IMR-90 (cell line): ENCODE measurements at places on chromosomes 1 and 21. TPM values are rescaled to one million over a fixed set of nuclear protein-coding genes. Genes with fewer than 3 reads are reported as not detected.

The EFNA3 gene
- total RNA-seq = 0.56 and 0.72 TPM in 2 replicates

The C4BPB gene
- total RNA-seq = not detected in 2 replicates

GRCh38 chr1:51839094-51839493, 39.4 kb downstream of the NRDC start:
- DNase-seq = no peak
- peaks cover 15% of the 10 kb centered on the region for H3K36me3 ChIP-seq
- no peak overlapping the region for H3K27ac ChIP-seq
- no peaks in the 10 kb centered on the region; the same call in 1 of the 2 replicates for H3K4me1 ChIP-seq
- H3K27me3 ChIP-seq = no peaks in the 10 kb centered on the region
- H3K4me3 ChIP-seq = no peak overlapping the region

The STUM gene
- total RNA-seq = not detected in 2 replicates

GRCh38 chr1:18199462-18199861, 91.9 kb downstream of the IGSF21 start:
- H3K27ac ChIP-seq = no peak overlapping the region
- H3K4me1 ChIP-seq = no peaks in the 10 kb centered on the region
- DNase-seq = no peak
- H3K27me3 ChIP-seq = no peaks in the 10 kb centered on the region

GRCh38 chr1:42817976-42818375, 779 bp upstream of the SVBP start:
- no peaks in the 10 kb centered on the region for H3K36me3 ChIP-seq
- H3K4me3 ChIP-seq = no peak overlapping the region
- no peaks in the 10 kb centered on the region for H3K27me3 ChIP-seq
- DNase-seq = no peak
- H3K27ac ChIP-seq = no peak overlapping the region
- peaks cover 2% of the 10 kb centered on the region; the same call in 1 of the 2 replicates for H3K4me1 ChIP-seq

DNA sequence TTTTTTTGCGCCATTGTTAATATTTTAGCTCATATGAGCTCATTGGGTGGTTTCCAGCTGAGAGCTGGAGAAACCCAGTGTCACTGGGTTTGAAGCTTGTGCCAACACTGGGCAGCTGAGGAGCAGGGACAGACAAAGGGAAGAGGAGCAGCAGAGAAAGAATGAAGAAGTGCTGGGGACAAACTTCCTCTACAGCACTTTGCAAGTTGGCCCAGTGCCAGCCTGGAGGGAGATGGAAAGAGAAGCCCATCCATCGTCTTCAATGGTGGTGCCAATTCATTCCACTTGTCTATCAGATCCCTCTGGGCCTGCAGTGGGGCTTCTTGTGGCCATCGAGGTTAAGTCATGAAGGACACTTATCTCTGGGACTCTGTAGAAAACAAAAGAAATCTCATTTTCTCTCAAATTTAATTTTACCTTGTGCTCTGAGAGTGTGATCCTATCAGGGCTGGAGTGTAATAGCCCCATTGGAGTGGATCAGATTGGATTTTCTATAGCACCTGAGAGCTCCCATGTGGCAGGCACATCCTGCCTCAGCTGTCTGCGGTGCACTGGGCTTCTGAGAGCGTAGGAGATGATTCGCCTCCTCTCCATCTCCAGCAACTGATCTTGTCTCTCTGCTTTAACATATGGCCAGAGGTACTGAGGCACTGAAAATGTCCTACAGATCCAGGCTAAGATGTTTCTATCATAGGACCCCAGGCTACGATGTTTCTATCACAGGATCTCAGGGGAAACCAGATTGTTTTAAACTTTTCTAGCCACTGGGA, 114.7 kb downstream of the TNR start:
- H3K27me3 ChIP-seq = no peaks in the 10 kb centered on the region
- H3K36me3 ChIP-seq = no peaks in the 10 kb centered on the region
- no peak overlapping the region for H3K4me3 ChIP-seq
- no peak overlapping the region for H3K27ac ChIP-seq
- DNase-seq = no peak

- peak; percentile 68 for DNase-seq
- H3K36me3 ChIP-seq = peaks cover 12% of the 10 kb centered on the region
- no peaks in the 10 kb centered on the region for H3K27me3 ChIP-seq
- H3K4me1 ChIP-seq = no peaks in the 10 kb centered on the region
- no peak overlapping the region for H3K27ac ChIP-seq
Measured at GRCh38 chr1:35377555-35377954, 109.0 kb downstream of the ZMYM4 start.

DNA sequence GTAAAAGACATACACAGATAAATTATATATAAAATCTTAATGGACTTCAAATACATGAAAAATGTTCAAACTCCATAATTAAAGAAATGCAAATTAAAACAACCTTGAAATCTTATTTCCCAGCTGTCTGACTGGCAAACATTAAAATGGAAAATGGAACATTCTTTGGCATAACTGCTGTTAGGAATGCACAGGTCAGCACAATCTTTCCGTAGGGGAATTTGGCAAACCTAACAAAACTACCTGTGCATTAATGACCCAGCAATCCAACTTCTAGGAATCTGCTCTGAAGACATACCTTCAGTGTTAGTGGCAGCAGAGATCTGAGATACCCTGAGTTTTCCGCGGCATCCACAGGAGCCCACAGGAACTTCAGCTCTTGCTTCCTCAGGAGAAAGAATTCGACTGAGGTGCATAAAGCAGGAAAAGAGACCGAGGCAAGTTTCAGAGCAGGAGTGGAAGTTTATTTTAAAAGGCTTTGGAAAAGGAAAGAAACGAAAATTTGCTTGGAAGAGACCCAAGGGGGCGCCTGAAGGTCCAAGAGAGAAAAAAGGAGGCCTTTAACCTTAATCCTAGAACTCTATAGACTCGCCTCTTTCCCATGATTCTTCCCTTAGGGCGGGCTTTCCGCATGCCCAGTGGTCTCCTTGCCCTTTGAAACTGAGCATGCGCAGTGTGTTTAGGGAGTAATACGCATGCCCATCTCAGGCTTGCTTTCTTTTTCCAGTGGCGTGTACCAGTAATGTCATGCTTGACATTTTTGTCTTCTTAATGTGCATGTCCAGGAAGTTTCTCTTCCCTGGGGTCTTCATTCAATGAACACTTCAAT, 24.8 kb downstream of the LYPD8 start:
- no peaks in the 10 kb centered on the region for H3K27me3 ChIP-seq
- no peaks in the 10 kb centered on the region for H3K36me3 ChIP-seq
- no peak for DNase-seq
- H3K27ac ChIP-seq = no peak overlapping the region
- no peaks in the 10 kb centered on the region for H3K4me1 ChIP-seq

- H3K27me3 ChIP-seq = no peaks in the 10 kb centered on the region
- DNase-seq = no peak
- H3K36me3 ChIP-seq = no peaks in the 10 kb centered on the region
- no peaks in the 10 kb centered on the region for H3K4me1 ChIP-seq
- no peak overlapping the region for H3K27ac ChIP-seq
Measured at GRCh38 chr1:58155418-58156123, 391.0 kb downstream of the OMA1 start.

The CXADR gene
- 0.83 and 1.1 TPM in 2 replicates for total RNA-seq

DNA sequence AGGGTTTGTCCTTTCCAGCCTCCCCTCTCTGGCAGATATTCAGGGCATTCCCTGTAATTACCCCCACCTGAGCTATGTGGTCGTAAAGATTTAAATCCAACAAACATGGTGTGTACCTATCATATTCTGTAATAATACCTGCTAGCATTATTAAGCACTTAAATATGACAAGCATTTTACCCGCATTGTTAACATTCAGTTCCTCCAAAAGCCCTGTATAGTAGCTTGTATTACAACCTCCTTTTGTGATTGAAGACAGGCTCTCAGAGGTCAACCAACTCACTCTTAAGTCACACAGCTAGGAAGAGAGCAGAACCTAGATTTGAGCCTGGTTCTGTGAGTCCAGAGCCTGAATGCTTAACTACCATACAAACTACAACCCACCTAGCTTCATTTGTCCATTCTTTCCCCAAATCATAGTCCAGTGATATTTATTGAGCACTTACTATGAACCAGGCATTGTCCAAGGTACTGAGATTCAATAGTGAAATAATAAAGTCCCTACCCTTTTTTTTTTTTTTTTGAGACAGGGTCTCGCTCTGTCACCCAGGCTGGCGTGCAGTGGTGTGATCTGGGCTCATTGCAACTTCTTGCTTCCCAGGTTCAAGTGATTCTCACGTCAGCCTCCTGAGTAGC, 13.8 kb upstream of the KDM4A start:
- no peak for DNase-seq
- H3K36me3 ChIP-seq = no peaks in the 10 kb centered on the region
- no peaks in the 10 kb centered on the region for H3K4me1 ChIP-seq
- H3K27ac ChIP-seq = no peak overlapping the region
- no peak overlapping the region for H3K4me3 ChIP-seq

GRCh38 chr21:35637431-35637830, 422.9 kb downstream of the SETD4 start:
- DNase-seq = peak; percentile 61
- H3K27ac ChIP-seq = no peak overlapping the region

The PCP4 gene
- not detected in 2 replicates for total RNA-seq

The FGR gene
- not detected in 2 replicates for total RNA-seq

GRCh38 chr1:231193710-231194340, 32.0 kb downstream of the TRIM67 start:
- no peaks in the 10 kb centered on the region for H3K4me1 ChIP-seq
- no peak overlapping the region for H3K4me3 ChIP-seq
- DNase-seq = no peak
- H3K27me3 ChIP-seq = peaks cover 12% of the 10 kb centered on the region; the same call in 1 of the 2 replicates
- no peak overlapping the region for H3K27ac ChIP-seq
- no peaks in the 10 kb centered on the region for H3K36me3 ChIP-seq

The ALPL gene
- 0.54 and 0.56 TPM in 2 replicates for total RNA-seq

DNA sequence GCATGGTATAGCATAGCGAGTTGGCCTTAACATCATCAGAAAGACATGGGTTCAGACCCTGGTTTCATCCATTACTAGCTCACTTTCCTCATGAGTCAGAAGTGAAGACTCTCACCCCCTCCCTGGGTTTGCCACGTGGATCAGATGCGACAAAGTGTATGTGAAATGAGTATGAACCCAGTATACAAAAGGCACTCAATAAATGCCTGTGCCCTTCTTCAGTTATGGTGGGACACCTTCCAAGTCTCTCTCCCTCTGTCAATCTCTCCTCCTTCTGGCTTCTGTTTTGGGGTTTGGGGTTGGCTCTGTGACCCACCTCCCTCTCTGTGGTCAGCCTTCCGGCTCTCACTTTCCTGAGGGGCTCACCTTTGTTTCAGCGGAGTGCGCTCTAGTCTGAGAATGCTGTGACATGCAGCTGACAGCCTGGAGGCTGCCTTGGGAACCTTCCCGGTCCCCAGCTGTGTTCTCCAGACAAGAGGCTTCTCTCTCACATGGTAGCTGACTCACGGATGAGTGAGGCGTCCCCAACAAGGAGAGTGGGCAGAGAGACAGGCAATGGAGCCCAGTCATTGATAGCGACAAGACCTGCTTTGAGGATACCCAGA, 155.0 kb upstream of the EDN2 start:
- no peaks in the 10 kb centered on the region for H3K27me3 ChIP-seq
- peaks cover 11% of the 10 kb centered on the region for H3K4me1 ChIP-seq
- DNase-seq = peak; percentile 90
- peak overlapping the region; percentile 13; the same call in 1 of the 2 replicates for H3K27ac ChIP-seq

The RIMS3 gene
- 0.28 and 0.36 TPM in 2 replicates for total RNA-seq

- H3K27me3 ChIP-seq = no peaks in the 10 kb centered on the region
- H3K4me1 ChIP-seq = peaks cover 2% of the 10 kb centered on the region
- no peaks in the 10 kb centered on the region for H3K36me3 ChIP-seq
- no peak overlapping the region for H3K4me3 ChIP-seq
- DNase-seq = no peak
Measured at GRCh38 chr1:222165629-222166028, 382.3 kb downstream of the HHIPL2 start.

DNA sequence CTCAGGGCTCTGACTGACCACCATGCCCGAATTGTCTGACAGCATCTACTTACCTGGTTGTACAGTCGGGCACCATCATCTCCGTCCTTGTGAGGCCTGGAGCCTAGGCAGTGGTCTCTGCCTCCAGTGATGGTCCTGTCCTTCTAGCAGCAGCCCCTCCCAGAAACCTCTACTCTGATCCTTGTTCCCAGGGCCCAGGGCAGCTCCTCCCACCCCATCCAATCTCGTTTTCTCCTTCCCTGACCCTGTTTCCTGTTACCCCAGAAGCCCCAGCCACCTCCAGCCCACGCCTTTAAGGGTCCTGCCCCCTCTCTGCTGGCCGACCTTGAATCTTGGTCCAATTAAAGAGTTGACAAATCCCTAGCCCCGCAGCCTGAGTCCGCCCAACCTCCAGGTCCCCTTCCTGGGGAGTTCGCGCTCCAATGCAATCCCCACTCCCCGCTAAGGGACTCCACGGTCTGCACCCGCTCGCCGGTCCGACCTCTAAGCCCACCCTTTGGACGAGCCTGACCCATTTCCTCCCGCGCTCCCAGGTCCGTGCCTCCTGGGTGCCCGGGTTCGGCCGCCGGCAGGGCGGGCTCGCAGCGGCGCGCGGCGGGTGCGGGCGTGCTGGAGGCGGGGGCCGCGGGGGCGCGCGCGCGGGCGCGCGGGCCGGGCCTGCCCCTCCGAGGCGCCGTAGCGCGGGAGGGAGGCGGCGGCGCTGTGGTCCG, at the start of gene B4GALT2:
Gene B4GALT2 (plus strand): TSS at position 660 of the 710 bp plus-strand sequence. CDS start 1,951 bp downstream, outside the sequence.
- no peak for DNase-seq
- peaks cover 23% of the 10 kb centered on the region for H3K4me1 ChIP-seq
- H3K27me3 ChIP-seq = no peaks in the 10 kb centered on the region
- H3K27ac ChIP-seq = peak within 1 kb of the TSS; percentile 86

The ACTL8 gene
- total RNA-seq = under 0.01 and 0.28 TPM in 2 replicates

DNA sequence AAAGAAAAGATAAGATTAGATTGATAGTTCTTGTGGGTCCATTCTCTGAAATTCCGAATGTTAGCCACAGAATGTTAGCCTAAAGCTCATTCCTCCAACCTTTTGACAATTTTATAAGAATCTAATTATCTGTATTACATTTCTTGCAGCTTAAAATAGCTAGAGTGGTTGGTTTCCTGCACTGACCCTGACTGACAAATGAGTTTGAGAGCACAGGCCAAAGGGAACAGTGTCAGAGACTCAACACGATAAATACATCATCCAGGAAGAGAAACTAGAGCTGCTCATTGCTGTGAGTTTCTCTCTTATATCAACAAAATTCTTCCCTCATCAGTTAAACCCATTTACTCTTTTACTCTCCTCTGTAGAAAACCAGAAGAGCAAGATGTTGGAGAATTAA, 82.1 kb upstream of the PPM1J start:
- peaks cover 3% of the 10 kb centered on the region; the same call in 1 of the 2 replicates for H3K27me3 ChIP-seq
- H3K4me3 ChIP-seq = no peak overlapping the region
- DNase-seq = peak; percentile 18
- H3K36me3 ChIP-seq = no peaks in the 10 kb centered on the region
- no peak overlapping the region for H3K27ac ChIP-seq
- no peaks in the 10 kb centered on the region for H3K4me1 ChIP-seq

GRCh38 chr1:54157401-54157800, 4.6 kb upstream of the CDCP2 start:
- peaks cover 7% of the 10 kb centered on the region; the same call in 1 of the 2 replicates for H3K27me3 ChIP-seq
- H3K36me3 ChIP-seq = no peaks in the 10 kb centered on the region
- no peak overlapping the region for H3K4me3 ChIP-seq
- peaks cover 6% of the 10 kb centered on the region for H3K4me1 ChIP-seq

The SPATA21 gene
- not detected in 2 replicates for total RNA-seq

The CR1L gene
- not detected in 2 replicates for total RNA-seq

DNA sequence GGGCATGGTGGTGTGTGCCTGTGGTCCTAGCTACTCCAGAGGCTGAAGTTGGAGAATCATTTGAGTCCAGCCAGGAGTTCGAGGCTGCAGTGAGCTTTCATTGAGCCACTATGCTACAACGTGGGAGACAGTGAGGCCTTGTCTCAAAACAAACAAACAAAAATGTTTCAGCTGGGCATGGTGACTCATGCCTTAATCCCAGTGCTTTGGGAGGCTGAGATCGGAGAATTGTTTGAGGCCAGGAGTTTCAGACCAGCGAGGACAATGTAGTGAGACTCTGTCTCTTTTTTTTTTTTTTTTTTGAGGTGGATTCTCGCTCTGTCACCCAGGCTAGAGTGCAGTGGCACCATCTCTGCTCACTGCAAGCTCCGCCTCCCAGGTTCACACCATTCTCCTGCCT, 5.0 kb upstream of the RPL5 start:
- no peak overlapping the region for H3K4me3 ChIP-seq
- no peak overlapping the region for H3K27ac ChIP-seq
- peaks cover 3% of the 10 kb centered on the region; the same call in 1 of the 2 replicates for H3K4me1 ChIP-seq
- H3K27me3 ChIP-seq = no peaks in the 10 kb centered on the region
